ENCODE measurements at places on chromosomes 2 and 18.

GRCh38 chr18:70455731-70456130 is 166.9 kb downstream of the SOCS6 start:
- DNase-seq: no peak

DNA sequence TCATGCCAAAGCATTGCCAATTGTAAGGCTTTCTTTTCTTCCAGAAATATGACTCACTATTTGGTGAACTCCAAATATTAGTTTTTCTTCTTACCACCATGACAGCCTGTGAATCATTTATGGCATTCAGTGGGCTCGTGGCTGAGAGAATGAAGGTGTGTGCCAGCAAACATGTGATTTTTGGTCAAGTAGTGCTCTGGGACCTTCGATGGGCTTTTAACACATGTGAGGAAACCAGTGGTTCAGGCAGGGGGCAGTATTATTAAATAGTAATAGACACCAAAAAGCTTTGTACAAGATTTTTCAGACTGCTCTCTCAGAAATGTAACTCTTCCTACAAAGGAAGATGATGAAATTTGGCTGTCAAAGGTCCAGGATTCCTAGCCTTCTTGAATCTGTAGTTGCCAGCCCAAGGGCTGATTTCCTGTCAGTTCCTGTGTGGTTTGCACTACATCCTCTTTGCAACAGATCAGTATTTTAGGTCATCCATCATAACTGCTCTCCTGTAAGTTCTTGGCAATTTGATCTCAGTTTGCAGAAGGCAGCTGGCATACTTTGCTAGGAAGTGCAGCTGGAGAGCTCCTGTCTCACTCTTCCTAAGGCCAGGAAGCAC is 64.3 kb downstream of the BABAM2 start:
- DNase-seq: no peak

DNA sequence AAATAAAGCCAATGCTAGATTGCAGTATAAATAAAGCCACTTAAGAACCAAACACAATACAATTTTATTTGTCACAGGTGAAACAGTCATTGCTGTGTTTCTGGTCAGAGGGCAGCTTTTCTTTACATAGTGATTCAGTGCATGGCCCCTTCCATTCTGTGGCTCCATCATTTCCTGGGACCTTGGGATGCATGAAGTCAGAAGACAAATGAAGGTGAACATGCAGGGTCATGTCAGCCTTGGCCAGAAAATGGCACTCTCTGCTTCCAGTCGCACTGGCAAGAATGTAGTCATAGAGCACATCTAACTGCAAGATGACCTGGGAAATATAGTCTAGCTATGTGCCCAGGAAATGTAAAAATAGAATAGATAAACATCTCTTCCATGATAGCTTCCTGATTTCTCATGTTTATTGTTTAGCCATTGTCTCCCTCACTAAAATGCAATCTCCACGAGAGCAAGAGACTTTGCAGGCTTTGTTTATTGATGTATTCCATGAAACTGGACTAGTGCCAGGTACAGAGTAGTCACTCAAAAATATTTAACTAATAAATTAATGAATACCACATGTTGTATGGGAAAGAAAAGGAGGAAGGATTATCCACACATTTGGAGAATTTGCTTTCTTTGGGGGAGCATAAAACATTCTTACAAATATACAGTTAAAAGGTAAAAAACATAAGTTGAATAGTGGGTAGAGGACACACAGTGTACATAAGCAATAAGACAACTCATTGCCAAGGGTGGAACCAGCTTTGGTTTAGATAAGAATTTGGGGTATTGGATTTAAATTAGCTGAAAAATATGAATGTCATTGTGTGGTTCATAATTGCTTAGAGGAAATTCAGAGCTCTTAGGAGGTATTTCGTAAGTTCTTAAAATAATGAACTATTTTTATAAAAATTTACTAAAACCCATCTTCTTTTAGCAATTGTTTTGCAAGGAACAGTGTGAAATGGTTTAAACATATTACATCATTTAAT is 343.8 kb downstream of the PID1 start:
- DNase-seq: no peak

- DNase-seq: no peak
These were observed 7.5 kb downstream of the CCDC93 start for GRCh38 chr2:118006326-118006725.

DNA sequence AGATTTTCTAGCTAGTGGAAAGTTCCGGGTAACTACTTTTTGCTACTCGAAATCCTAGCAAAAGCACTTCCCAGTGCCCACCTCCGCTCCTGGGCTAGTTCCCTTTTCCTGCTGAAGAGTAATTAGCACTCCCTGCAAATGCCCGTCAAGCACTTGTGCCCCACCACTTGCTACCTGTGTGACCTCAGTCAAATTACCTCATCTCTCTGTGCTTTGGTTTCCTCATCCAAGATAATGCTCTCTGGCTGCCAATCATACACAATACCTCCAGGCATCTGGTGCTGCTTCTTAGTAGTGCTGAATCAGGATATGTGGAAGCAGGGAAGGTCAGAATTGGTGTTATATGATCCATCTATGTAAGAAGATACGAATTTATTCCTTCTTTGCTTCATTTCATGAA is 102.1 kb upstream of the CDCA7 start:
- no peak for DNase-seq

DNA sequence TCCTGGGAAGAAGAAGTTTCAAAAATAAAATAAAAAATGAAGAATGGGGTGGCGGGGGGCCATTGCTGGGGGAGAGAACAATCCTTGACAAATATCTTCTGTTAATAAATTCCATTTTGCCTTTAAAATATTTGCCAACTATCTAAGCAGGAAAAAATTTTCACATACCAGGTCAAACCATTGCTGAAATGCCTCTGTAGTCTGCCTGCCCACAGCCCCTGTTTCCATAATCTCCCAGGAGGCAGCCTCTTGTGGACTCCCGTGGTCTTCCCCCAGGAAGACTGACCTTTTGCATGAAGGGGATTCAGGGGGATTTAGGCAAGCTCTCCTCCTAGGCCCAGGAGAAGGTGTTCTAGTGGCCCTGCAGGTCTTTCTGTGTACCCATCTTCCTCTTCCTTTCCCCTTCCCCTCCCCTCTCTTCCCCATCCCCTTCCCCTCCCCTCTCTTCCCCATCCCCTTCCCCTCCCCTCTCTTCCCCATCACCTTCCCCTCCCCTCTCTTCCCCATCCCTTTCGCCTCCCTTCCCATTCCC is 61.0 kb downstream of the RPL37A start:
- DNase-seq: no peak

GRCh38 chr18:28127228-28127627 is 49.7 kb downstream of the CDH2 start:
- no peak for DNase-seq

GRCh38 chr2:28338831-28339321 is 53.8 kb upstream of the FOSL2 start:
- DNase-seq: no peak

GRCh38 chr2:12288048-12288447 is 428.7 kb upstream of the TRIB2 start:
- no peak for DNase-seq

GRCh38 chr2:128414351-128414750 is 95.7 kb upstream of the HS6ST1 start:
- no peak for DNase-seq

DNA sequence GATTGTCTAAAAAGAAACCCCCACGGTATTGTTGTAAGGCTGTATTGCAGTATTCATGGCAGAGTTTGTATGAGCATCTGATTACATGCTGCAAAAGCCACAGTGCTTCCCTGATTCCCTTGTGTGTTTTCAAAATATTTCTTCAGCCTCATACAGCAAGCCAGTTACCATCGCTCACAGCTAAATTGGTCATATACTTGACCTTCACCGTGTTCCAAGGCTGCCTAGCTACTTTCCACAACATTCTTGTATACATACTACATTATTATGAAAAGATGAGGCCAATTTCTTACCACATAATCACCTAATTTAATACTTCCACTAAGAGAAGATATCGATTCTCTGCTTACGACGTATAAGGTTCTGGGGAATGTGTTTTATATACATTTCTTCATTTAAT is 576.3 kb upstream of the CNTNAP5 start:
- no peak for DNase-seq

DNA sequence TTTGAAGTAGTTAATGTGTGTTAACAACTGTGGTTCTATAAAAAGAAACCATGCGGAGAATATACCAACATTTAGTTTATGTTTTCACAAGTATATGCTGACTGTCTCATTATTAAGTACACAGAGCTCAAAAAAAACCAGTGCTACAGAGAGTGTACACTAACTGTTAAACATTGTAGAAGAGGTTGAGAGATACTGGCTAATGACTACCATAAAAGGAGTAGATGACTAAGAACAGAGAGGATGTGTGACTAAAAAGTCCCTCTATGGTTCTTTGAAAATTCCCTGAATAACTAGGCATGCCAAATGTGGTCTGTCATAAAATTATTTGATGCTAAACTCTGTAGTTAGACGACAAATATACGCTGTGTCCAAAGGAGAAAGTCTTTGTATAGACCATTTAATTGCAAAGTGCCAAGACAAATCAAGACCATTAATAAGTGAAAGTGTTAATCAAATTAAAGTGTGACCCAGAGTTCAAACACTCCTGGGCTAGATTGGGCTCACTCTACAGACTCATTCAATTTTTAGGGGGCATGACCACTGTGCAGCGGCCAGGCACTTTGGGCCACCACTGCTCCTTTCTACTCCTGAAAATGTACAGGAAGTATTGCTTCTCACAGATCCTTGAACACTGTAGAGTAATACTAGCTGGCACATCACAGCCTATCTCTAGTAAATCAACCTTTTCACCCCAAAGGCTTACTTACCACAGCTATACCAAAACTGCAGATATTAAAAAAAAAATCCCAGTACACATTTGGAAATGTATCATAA is 45.1 kb upstream of the SERTAD2 start:
- no peak for DNase-seq

DNA sequence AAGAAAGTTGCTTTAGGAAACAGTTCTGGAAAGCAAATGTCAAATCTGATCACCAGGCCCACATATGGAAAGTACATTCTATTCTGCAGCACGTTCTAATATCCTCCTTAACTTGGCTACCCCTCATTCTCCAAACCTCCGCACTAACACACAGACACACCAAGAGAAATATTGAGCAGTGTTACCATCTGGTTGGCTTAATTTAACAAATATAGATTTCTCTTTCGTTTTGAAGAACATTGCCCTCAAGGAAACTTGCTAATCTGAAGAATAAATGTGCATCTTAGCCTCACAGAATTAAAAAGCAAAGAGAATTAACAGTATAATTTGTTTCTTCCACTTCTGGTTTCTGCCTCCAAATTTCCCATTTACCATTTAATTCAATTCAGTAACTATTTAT is 72.8 kb upstream of the TTC39C start:
- DNase-seq: no peak

DNA sequence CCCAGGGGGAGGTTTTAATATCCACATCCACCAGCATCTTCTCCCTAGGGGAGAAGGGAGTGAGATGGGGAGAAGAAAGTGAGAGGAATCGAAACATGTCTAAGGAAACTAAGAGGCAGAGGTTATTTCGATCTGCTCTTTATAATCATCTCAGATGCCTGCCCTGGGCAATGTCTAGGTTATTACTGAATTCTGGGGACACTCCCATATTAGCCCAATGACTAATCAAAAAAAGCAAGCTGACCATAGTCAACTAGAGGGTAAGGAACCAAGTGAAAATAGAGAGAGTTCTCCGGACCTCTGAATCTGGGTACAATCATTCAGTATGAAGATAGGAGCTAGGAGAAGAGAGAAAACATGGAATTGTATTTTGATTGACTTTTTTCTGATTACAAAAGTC is 56.7 kb upstream of the EML4 start:
- no peak for DNase-seq

GRCh38 chr2:198293281-198293680 is 488.9 kb downstream of the PLCL1 start:
- DNase-seq: no peak

DNA sequence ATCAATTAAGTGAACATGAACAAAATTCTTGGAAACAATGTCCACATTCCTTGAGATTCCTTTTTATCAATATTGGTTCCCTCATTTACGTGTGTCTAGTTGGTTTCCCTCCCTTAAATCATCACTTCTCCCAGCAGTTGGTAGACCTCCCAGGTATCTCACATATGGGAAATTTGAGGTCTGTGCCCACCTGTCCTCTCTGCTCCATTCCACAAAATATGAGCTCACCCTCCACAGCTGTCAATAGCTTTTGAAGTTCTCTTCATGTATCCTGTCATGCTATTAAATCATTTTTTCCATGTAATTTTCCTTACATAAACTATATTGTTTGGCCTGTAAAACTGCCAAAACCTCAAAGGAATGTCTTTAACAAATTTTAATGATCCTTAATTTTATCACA is 992.2 kb upstream of the ACVR2A start:
- DNase-seq: no peak

- DNase-seq: no peak
These were observed 294.5 kb downstream of the PRKCE start for GRCh38 chr2:45946023-45946422.

DNA sequence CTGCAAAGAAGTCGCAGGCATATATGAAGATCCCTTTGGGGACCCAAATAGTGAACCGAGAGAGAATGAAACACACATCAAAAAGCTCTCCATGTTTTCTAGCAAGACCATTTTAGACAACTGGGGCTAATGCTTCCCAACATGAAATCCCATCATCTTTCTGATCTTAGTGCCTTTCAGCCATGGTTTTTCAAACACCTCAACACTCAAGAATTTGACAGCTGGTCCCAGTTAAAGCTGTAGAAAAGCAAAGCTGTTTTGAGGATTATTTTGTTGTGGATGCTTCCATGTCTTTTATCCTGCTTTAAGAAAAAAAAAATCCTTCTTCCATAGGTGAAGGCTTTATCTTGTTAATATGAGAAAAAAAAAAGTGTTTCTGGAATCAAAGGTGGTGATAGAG is 259.1 kb downstream of the STK39 start:
- DNase-seq: no peak

Measured in NCI-H1930 (cell line).